ENCODE measurements at places on chromosomes 1 and 21. TPM values are rescaled to one million over a fixed set of nuclear protein-coding genes. Genes with fewer than 3 reads are reported as not detected.
A peak's percentile ranks its signal among the peaks of the same experiment; 100 is the strongest.

- H3K4me3 ChIP-seq = no peak overlapping the region
- H3K27ac ChIP-seq = no peak overlapping the region
- DNase-seq = no peak
- H3K36me3 ChIP-seq = no peaks in the 10 kb centered on the region
- no peaks in the 10 kb centered on the region for H3K27me3 ChIP-seq
- H3K4me1 ChIP-seq = no peaks in the 10 kb centered on the region
Observed at GRCh38 chr1:2376931-2377672, 14.3 kb downstream of the MORN1 start.

- peaks cover 16% of the 10 kb centered on the region for H3K4me1 ChIP-seq
- DNase-seq = no peak
- H3K36me3 ChIP-seq = peaks cover 9% of the 10 kb centered on the region
- no peaks in the 10 kb centered on the region for H3K27me3 ChIP-seq
- H3K4me3 ChIP-seq = peak overlapping the region; percentile 91
Observed at GRCh38 chr1:85258536-85259117, 835 bp downstream of the C1orf52 start.

DNA sequence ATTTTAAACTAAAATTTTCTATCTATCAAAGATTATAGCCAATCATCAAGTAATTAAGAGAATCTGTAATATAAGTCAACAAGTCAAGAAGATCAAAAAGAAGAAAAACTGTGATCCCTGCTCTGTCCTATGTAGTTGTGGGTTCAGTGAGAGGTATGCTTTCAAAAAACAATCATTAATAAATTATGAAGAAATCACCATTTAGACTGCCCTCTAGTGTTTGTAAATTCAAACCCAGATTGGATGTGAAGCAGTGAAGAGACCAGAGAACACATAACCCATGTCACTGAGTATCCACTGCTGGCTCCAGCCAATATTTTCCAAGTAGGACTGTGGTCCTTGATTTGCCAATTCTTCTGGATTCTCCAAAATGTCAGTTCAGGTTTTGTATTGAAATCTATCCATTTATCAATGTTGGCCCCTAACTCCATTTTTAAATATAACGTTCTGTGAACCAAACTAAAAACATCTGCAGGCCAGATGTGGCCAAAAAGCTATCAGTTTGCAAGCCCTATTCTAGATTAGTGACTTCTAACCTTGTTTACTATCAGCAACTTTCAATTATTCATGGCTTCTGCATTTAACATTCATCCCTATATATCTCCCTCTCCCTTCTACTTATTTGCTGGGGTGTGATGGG, 467.5 kb upstream of the CXADR start:
- H3K27me3 ChIP-seq = no peaks in the 10 kb centered on the region
- peak; percentile 19 for DNase-seq
- H3K4me1 ChIP-seq = no peaks in the 10 kb centered on the region
- no peak overlapping the region for H3K4me3 ChIP-seq

- no peak overlapping the region for H3K27ac ChIP-seq
- DNase-seq = no peak
- no peaks in the 10 kb centered on the region for H3K4me1 ChIP-seq
- no peak overlapping the region for H3K4me3 ChIP-seq
- H3K27me3 ChIP-seq = no peaks in the 10 kb centered on the region
Observed at GRCh38 chr1:92854101-92854785, 22.4 kb downstream of the RPL5 start.

DNA sequence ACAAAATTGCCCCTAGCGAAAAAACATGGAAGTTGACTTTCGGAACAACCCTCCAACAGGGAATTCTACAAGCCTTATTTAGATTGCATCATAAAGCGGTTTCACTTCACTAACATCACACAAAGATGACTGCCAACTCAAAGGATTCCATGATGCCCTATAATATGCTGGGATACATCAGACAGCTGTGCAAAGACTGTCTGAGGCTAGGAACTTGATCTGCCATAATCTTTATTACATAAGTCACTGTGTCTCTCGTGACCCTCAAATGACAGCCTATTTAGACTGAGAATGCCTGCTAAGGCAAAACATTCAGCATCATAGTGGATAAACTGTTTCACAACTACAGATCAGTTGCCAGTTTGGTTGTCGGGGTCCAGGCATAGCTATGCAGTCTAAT, 23.8 kb downstream of the FH start:
- H3K4me3 ChIP-seq = no peak overlapping the region
- H3K4me1 ChIP-seq = no peaks in the 10 kb centered on the region
- no peak for DNase-seq
- peaks cover 43% of the 10 kb centered on the region for H3K36me3 ChIP-seq
- no peaks in the 10 kb centered on the region for H3K27me3 ChIP-seq

DMRTA2 gene
- not detected for total RNA-seq

DNA sequence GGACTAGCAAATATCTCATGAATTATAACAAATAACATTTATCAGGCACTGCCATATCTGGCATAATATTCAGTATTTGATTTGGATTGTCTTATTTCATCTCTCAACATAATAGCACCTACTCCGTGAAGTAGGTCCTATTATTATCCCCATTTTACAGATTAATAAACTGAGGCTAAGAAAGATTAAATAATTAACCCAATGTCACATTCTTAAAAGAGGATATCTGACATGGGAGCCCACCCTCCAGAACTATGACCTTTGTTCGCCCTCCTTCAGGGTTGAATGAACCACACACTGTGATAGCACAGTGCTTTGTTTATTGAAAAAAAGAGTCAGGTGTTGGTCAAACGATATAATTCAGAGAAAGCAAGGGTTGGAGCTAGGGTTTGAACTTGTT, 19.4 kb upstream of the MAGI3 start:
- no peak for DNase-seq
- H3K27ac ChIP-seq = no peak overlapping the region
- no peak overlapping the region for H3K4me3 ChIP-seq
- no peaks in the 10 kb centered on the region for H3K27me3 ChIP-seq

GRCh38 chr1:206479183-206480125, 9.2 kb downstream of the IKBKE start:
- H3K4me1 ChIP-seq = peaks cover 9% of the 10 kb centered on the region
- peaks cover 6% of the 10 kb centered on the region for H3K36me3 ChIP-seq
- peak; percentile 53 for DNase-seq
- no peak overlapping the region for H3K4me3 ChIP-seq
- H3K27me3 ChIP-seq = no peaks in the 10 kb centered on the region

- no peaks in the 10 kb centered on the region for H3K27me3 ChIP-seq
- H3K4me3 ChIP-seq = no peak overlapping the region
- peak; percentile 89 for DNase-seq
- H3K36me3 ChIP-seq = no peaks in the 10 kb centered on the region
Observed at GRCh38 chr1:97277891-97278654, 556.5 kb downstream of the PTBP2 start.

DNA sequence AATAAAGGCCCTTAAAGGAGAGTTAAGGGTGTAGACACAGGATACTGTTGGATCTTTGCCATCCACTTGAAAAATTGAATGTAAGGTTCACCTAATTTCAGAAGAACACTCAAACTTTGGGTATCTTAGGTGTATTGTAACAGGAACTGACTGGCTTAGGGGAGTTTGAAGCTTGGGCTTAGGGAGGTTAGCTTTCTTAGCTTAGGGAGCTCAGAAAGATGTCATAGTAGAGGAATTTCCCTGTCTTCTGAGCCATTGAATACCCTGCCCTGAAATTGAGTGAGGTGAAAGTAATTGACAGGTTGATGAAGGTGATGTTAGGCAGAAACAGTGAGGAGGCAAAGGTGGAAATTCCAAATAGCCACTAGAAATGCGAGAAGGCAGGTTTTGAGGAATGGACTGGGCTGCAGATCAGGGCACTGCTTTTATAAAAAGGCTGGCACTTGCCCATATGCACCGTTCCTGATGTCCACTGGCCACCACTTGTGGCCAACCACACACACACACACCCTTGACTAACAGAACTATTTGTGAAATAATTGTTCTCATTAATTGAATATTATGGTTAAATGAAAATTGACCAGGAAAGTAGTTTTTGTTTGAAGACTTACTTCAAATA, 16.5 kb downstream of the BACH1 start:
- H3K27me3 ChIP-seq = no peaks in the 10 kb centered on the region
- H3K4me1 ChIP-seq = peaks cover 29% of the 10 kb centered on the region
- H3K36me3 ChIP-seq = peaks cover 12% of the 10 kb centered on the region
- no peak overlapping the region for H3K4me3 ChIP-seq
- H3K27ac ChIP-seq = no peak overlapping the region
- peak; percentile 9 for DNase-seq

GRCh38 chr1:109476825-109477224, 6.9 kb upstream of the ATXN7L2 start:
- peaks cover 36% of the 10 kb centered on the region for H3K27me3 ChIP-seq
- H3K27ac ChIP-seq = no peak overlapping the region
- DNase-seq = no peak
- H3K4me1 ChIP-seq = no peaks in the 10 kb centered on the region

GGPS1 gene
- 39.1 TPM for total RNA-seq

DNA sequence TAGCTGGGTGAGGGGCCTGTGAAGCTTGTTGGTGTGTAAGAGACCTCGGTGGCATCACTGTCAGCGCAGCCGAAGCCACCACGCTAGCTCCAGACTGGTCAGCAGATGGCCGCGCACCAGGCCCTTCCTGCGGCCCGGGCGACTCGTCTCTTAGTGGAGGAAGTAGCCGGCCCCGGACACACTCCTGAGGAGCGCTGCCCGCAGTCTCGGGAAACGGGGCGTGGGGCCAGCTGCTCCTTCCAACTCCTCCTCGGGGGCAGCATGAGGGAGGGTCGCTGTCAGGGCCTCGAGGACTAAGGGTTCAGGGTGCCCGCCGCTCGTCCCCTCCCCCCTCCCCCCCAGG, 20.4 kb downstream of the H3-3A start:
- peak overlapping the region; percentile 66 for H3K4me3 ChIP-seq
- DNase-seq = peak; percentile 16
- peak overlapping the region; percentile 48 for H3K27ac ChIP-seq
- no peaks in the 10 kb centered on the region for H3K4me1 ChIP-seq

GRCh38 chr1:58528518-58528917, 18.0 kb downstream of the OMA1 start:
- no peaks in the 10 kb centered on the region for H3K27me3 ChIP-seq
- no peaks in the 10 kb centered on the region for H3K36me3 ChIP-seq
- no peak overlapping the region for H3K4me3 ChIP-seq
- no peaks in the 10 kb centered on the region for H3K4me1 ChIP-seq

DNA sequence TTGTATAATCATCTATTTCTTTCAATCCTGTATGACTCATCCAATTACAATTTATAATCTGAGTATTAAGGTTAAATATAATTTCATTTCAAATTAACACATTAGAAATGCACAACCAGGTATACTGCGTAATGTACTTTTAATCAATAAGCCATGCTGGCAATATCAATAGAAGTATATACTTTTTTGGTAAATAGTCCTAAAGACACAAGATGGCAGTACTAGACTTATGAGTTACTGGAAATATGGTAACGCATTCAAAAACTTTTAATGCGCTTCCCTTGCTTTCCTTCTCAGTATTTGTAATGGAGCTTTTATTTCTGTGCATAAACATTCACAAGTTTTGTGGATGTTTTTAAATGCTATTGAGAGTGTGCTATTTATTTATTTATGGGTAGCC, 1162.0 kb upstream of the TMPRSS15 start:
- H3K4me3 ChIP-seq = no peak overlapping the region
- H3K27me3 ChIP-seq = no peaks in the 10 kb centered on the region
- H3K27ac ChIP-seq = no peak overlapping the region
- no peaks in the 10 kb centered on the region for H3K36me3 ChIP-seq
- H3K4me1 ChIP-seq = no peaks in the 10 kb centered on the region
- DNase-seq = no peak

FCRL4 gene
- total RNA-seq = 0.48 TPM

PTPRC gene
- total RNA-seq = 0.20 TPM

CA6 gene
- not detected for total RNA-seq

WNT2B gene
- 18.0 TPM for total RNA-seq

DRAXIN gene
- total RNA-seq = 0.79 TPM

DNA sequence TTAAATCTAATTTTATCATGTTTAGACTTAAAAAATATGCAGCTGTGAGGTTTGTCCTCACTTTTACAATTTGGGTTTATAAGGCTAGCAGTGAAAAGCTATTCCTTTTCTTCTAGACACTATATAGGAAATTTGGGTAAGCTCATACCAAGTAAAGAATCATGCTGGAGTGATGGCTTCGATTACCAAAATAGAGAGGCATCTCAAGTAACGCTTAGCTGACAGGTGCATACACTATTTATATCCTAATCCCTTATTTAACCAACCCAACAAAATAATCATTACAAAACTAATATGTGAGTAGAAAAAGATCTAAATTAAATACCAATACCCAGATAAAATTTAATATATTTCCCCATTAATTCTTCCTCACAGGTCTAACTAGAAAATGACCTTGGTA, 193.2 kb downstream of the LHX8 start:
- H3K36me3 ChIP-seq = no peaks in the 10 kb centered on the region
- no peak overlapping the region for H3K4me3 ChIP-seq
- no peaks in the 10 kb centered on the region for H3K27me3 ChIP-seq
- H3K4me1 ChIP-seq = no peaks in the 10 kb centered on the region
- no peak for DNase-seq

INPP5B gene
- total RNA-seq = 19.4 TPM

PHF13 gene
- total RNA-seq = 23.7 TPM

ETV3L gene
- total RNA-seq = not detected

TRIM67 gene
- 1.1 TPM for total RNA-seq

DNA sequence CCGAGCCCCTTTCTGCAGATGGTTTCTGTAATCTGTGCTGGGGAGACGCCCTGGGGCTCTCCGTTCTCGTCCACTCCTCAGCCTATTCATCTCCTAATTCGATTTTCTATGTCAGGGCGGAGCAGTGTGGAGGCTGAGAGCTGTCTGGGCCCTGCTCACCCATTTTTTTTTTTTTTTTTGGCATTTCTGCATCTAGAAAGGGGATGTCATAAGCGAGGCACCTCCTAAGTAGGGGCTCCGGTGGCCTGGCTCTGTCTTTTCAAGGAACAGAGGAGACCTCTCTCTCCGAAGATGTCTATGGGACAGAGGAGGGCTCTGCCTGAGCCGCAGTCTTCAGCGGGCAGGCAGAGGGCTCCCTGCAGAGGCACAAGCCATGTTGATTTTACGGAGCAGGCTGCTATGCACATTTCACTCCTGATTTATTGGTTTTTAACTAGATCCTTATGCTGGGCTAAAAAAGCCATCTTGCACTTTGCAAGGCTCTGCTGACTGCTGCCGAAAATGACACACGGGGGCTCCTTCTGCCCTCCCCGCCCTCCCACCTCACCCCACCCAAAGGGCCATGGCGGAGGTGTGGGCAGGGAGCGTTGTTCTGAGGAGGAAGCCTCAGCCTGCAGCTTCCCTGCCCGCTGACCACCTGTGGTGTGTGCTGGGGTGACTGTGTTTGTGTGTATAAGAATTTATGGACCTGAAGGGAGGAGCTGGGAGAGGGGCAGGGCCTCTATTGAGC, 71.0 kb downstream of the FOXD2 start:
- peak overlapping the region; percentile 39 for H3K4me3 ChIP-seq
- no peak for DNase-seq
- H3K36me3 ChIP-seq = no peaks in the 10 kb centered on the region
- H3K27me3 ChIP-seq = peaks cover 50% of the 10 kb centered on the region

DNA sequence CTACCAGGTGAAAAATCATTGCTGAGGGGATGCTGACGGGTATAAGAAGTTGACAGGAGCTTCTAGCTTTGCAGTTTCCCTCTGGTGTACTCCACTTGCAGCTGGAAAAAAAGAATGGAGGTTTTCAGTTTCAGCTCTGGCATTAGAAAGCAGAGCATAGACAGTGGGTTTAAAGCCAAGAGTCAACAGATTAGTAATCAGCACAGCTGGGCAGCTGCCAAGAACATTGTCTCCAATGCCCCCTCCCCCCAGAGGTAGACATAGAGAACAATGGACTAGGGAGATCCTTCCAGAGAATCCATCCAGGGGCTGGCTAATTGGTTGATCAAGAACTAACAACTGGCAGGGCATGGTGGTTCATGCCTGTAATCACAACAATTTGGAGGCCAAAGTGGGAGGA, 10.1 kb upstream of the ZBTB8B start:
- H3K36me3 ChIP-seq = no peaks in the 10 kb centered on the region
- H3K4me3 ChIP-seq = no peak overlapping the region
- H3K4me1 ChIP-seq = no peaks in the 10 kb centered on the region
- no peaks in the 10 kb centered on the region for H3K27me3 ChIP-seq
- H3K27ac ChIP-seq = no peak overlapping the region

CD5L gene
- total RNA-seq = not detected

NCSTN gene
- total RNA-seq = 171 TPM
